Stimulated activated CD4-positive, alpha-beta T cell treated with anti-CD3 and anti-CD28 coated beads, Interleukin-15, amount 100 ng/mL, for 1 hour (primary cell): ENCODE measurements at places on chromosomes 11 and 22.

DNA sequence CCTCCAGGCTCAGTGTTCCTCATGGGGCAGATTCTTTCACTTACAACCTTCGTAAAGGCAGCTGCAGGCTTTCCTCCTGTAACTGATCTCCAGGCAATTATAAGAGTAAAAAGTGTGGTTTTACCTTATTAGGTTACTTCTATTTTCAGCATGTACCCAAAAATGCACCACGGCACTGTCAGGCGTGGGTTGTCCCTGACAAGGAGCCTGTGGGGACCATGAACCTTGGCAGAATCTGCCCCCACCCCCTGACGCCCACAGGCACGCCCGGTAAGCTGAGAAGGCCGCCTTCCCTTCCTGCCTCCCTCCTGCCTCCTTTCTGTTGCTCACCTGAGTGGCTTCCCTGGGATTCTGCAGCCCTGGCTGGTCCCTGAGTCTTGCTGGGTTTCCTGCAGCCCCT is 1383.3 kb downstream of the TBC1D22A start:
- no peak for DNase-seq

DNA sequence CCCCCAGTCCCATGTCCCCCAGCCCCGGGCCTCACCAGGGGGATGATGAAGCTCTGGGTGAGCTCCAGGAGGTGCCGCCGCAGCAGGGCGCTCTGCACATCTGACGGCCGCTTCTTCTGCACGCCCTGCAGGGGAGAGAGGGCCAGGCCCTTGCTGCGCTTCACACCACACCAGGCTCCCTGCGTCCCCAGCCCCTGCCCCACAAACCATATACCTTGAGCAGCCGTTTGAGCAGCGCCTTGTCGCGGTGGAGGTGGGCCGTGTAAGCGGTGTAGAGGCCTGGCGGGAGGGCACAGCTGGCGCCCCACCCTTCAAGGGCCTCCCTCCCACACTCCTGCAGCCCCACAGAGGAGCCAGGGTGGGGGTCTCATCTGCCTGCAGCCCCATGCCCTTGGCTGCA is 6.2 kb upstream of the PLXNB2 start:
- no peak for DNase-seq

GRCh38 chr11:122007601-122008071 is 108.4 kb downstream of the BLID start:
- DNase-seq = no peak

- DNase-seq = no peak
Observed at GRCh38 chr11:65216830-65217229, 35.1 kb downstream of the CAPN1 start.

DNA sequence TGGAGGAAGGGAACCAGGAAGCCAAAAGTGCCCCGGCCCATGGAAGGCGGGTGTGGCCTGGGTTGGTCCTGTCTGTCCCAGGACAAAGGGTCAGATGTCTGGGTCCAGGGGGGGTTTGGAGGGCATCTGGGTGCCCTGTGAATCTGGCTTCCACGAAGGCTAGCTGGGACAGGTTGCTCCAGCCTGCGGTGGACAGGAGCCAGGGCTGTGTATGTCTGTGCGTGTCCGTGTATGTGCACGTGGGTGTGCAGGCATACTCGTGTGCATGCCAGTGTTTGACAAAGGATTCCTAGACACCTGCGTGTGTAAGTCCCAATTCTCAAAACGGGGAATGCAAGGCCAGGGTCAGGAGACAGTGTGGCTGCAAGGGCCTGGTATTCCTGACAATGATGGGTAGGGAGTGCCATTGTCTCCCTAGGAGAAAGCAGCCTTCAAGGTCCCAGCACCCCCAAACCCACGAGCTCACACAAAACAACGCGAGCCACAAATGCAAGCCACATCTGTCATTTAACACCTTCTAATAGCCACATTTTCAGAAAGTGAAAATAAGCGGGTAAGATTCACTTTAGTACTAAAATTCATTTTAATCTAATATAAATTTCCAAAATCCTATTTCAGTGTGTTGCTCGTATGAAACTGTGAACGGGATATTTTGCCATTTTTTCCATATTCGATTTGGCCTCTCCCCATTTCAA is 78.4 kb upstream of the WNT7B start:
- no peak for DNase-seq

DNA sequence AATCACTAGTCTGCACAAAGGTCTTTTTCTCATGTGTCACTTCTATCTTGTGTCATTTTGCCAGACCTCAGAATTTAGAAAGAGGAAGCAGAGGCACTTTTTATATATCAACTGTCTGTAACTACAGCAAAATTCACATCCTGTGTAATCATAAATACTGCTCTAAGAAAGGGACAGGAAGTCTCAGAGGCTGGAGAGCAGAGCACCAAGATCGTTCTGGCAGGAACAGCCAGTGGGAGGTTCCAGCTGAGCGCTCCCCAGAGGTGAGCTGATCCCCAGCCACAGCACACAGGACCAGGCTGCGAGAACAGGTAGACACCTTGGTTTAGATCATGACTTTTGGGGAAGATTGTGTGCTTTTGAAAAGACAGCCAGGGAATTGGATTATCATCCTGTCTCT is at the start of gene MS4A7:
TSS of gene MS4A7 (plus strand) at position 179 of the 400 bp plus-strand sequence. CDS start 4,610 bp downstream, outside the sequence.
- no peak for DNase-seq

DNA sequence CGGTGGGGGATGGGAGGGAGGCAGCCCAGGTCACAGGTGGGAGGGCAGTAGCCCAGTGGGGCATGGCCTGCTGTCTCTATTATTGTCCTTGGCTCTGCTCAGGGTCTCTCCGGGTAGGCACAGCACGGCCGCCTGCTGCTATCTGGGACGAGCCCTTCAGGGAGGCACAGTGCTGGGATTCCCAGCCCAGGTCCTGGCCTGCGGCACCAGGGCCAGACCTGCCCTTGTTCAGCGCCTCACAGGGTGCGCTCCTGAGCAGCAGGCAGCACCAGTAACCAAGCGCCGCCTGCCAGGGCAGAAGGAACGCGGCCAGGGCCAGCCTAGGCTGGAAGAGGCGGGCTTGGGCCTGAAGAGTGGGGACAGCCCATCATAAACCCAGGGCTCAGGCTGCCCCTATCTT is 151.0 kb downstream of the MPPED1 start:
- no peak for DNase-seq

DNA sequence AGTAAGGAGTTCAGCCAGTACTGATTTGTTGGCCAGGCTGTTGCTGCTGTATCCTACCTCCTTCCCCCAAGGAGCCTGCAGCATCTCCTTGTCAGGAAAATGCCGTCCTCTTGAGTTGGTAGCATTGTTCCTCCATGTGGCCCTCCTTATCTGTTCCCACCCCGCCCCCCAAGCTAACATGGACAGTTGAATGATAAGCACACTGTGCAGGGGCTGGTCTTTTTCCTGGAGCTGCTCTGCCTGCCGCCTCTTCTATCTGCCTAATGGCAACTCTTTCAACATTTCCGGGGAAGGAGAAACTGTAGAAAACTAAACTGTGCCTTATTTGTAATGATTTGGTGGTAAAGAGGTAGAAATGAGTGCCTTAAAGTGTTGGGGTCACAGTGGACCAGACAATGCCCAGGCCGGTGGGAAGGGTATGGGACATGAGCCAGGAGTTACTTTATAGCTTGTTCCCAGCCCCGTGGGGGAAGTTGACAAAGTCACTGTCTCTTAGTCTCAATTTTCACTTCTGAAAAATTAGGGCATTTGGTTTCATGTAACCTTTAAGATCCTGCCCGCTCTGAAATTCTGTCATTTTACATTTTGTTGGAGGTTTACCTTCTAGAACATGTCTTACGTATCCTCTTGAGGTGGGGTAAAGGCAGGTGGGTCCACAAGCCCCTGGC is 4.5 kb downstream of the FAM118A start:
- no peak for DNase-seq

- DNase-seq = no peak
Observed at GRCh38 chr11:16750417-16750816, 12.0 kb downstream of the C11orf58 start.

GRCh38 chr11:130031056-130031455 is 28.4 kb upstream of the PRDM10 start:
- no peak for DNase-seq

- DNase-seq = no peak
Observed at GRCh38 chr11:93858121-93858775, 7.8 kb upstream of the VSTM5 start.

- DNase-seq = no peak
Observed at GRCh38 chr11:17588166-17588565, 41.1 kb downstream of the OTOG start.

GRCh38 chr11:33874910-33875490 is 16.9 kb downstream of the LMO2 start:
- no peak for DNase-seq

DNA sequence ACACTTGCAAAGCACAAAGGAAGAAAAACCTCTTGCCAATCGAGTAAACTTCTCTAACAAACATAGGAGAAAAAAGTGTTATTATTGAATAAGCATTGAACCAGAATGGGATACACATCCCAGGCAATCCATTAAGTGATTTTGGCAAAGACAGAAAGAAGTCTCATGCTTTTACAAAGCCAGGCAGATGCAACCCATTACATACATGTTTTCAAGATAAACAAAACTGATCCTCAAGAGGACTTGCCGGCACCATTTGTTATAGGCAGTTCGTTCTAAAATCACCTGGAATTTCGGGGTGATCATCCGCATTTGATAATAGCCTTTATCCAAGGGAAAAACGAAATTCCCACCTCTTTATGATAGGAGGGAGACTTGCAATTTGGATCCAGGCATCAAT is 97.5 kb upstream of the RAG2 start:
- DNase-seq = no peak

DNA sequence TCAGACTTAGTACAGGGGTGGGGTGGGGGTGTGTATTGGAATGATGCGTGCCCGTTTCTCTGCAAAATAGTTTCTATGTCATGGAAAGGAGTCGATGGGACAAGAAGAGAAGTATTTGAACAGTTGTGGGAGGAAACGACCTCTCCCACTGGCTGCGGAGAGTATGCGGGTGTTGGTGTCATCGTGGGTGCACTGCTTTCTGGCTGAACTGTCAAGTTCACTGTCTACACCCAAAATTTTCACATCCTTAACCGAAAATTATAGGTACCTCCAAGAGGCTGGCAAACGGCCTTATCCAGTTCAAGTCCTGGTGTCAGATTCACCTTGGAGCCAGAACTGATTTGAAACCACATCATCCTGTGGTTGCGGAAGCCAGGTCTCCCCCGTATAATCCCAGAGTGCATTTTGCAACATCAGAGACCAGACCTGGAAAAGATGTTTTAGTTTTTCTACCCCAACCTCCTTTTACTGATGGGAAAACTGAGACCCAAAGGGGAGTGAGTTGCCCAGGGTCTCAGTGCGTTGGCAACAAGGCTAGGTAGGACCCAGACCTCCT is 497 bp upstream of the SSRP1 start:
- no peak for DNase-seq

GRCh38 chr11:12862696-12863469 is 146.2 kb upstream of the RASSF10 start:
- no peak for DNase-seq

- DNase-seq = no peak
Observed at GRCh38 chr11:124757320-124757719, 4.8 kb downstream of the ESAM start.

GRCh38 chr11:126310992-126311310 is 7.1 kb downstream of the DCPS start:
- DNase-seq = no peak

GRCh38 chr11:79506734-79507344 is 66.0 kb upstream of the TENM4 start:
- DNase-seq = no peak

- no peak for DNase-seq
Observed at GRCh38 chr11:95652002-95652472, 137.5 kb downstream of the FAM76B start.

DNA sequence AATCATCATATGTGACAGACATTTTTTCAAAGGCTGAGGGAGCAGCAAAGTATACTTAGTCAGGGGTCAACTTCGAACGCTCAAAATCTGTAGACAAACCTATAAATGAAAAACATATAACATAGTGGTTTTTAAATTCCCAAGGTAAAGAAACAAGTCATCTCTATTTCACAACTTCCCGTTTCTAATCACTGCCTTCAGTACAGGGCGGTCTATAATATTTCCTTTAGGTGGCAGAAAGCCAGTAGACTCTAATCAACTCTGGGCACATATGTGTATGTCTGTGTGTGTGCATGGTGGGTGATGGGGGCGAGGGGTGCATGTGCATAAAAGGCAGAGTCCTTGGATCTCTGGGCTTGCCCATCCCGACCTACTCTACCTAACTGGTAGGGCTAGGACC is 55.0 kb upstream of the ARFGAP3 start:
- no peak for DNase-seq

GRCh38 chr11:1281326-1281973 is 28.0 kb downstream of the TOLLIP start:
- no peak for DNase-seq

DNA sequence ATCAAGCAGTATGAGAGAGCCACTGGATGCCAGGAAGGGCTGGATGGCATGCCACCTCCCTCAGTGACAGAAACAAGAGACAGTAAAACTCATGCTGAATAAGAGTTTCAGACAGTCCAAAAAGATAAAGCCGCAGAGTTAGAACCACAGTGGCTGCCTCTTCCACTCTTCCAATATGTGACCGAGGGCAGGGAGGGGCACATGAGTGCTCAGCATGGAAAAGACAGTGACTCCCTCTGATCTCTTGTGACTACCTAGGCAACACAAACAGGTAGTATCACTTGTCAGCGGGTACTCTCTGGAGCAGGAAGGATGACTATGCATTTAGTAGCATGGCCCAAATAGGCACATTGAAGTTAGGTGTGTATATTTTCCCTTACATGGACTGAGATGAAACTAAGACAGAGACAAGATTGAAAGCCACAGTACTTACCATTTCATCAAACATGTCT is 295.4 kb downstream of the CADM1 start:
- DNase-seq = no peak
